ENCODE measurements at places on chromosomes 5 and 9.
A peak's percentile ranks its signal among the peaks of the same experiment; 100 is the strongest.

- DNase-seq: no peak
Observed at GRCh38 chr5:143234162-143234842, 169.2 kb downstream of the NR3C1 start.

GRCh38 chr5:52784737-52785136, 3.0 kb upstream of the ITGA1 start:
- DNase-seq: no peak

GRCh38 chr5:35305336-35306020, 75.2 kb upstream of the PRLR start:
- no peak for DNase-seq

DNA sequence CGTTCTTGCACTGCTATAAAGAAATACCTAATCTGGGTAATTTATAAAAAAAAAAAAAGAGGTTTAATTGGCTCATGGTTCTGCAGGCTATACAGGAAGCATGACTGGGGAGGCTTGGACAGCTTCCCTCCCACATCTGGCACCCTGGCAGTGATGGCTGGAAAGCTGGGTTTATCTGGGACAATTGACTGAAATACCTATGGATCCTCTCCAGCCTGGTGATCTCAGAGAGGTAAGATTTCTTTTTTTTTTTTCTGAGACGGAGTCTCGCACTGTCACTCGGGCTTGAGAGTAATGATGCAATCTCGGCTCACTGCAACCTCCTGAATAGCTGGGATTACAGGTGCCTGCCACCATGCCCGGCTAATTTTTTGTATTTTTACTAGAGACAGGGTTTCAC, 22.7 kb upstream of the UGCG start:
- DNase-seq: no peak

- no peak for DNase-seq
Observed at GRCh38 chr5:110803467-110804326, 64.9 kb downstream of the SLC25A46 start.

- DNase-seq: no peak
Observed at GRCh38 chr5:175479125-175479881, 943 bp downstream of the SFXN1 start.

- no peak for DNase-seq
Observed at GRCh38 chr5:154403234-154403633, 42.6 kb upstream of the SAP30L start.

DNA sequence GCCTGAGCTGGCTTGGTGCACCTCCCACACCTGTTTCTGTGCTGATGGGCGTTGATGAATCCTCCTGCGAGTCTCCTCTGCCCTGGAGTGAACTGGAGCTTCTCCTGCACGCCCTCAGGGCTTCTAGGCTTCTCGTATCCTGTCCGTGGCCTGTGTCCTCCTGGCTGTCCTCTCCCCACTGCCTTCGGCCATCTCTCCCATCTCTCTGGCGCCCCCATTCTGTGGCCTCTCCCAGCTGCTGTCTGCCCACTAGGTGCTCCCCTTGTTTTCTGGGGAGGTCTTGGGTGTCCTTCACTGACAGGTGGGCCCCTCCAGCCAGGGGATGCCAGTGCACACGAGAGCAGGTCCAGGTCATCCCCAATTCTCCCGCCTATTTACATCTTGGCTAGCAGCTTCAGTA, 28.8 kb downstream of the AHRR start:
- DNase-seq: no peak

- DNase-seq: no peak
Observed at GRCh38 chr5:139416651-139417050, 12.8 kb upstream of the SPATA24 start.

- peak; percentile 21 for DNase-seq
Observed at GRCh38 chr9:137240318-137240840, 708 bp upstream of the TUBB4B start.

- DNase-seq: no peak
Observed at GRCh38 chr9:87628346-87628745, 97.6 kb upstream of the CTSL start.

- DNase-seq: no peak
Observed at GRCh38 chr9:109411069-109411761, 86.9 kb downstream of the PTPN3 start.

GRCh38 chr5:111537141-111538024, 25.0 kb upstream of the STARD4 start:
- DNase-seq: no peak

GRCh38 chr5:95087816-95088317, 197.0 kb downstream of the MCTP1 start:
- DNase-seq: no peak

Data from NCI-H2081 treated with DMSO at 0.1 percent for 48 hours (cell line).